Mucosa of gallbladder (tissue), 1 donor: ENCODE measurements at places on chromosomes 4 and X.

- no peak for DNase-seq
Observed at GRCh38 chr4:135515295-135515694, 1313.7 kb upstream of the PABPC4L start.

DNA sequence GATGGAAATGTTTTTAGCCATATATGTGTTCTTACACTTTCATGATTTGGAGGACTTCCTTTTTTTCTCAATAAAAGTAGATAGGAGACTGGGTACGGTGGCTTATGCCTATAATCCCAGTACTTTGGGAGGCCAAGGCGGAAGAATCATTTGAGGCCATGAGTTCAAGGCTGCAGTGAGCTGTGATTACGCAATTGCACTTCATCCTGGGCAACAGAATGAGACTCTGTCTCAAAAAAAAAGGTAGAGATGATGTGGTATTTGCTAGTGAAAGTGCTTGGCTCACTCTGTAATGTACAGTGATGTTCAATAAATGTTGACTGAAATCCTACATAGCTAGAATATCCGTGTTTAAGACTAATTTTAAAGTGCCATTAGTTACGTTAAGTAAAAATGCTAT is 27.4 kb downstream of the KLHL2 start:
- no peak for DNase-seq

GRCh38 chrX:109187473-109188168 is 294.3 kb downstream of the GUCY2F start:
- no peak for DNase-seq

GRCh38 chr4:6236816-6237390 is 32.7 kb upstream of the WFS1 start:
- DNase-seq, result no peak

DNA sequence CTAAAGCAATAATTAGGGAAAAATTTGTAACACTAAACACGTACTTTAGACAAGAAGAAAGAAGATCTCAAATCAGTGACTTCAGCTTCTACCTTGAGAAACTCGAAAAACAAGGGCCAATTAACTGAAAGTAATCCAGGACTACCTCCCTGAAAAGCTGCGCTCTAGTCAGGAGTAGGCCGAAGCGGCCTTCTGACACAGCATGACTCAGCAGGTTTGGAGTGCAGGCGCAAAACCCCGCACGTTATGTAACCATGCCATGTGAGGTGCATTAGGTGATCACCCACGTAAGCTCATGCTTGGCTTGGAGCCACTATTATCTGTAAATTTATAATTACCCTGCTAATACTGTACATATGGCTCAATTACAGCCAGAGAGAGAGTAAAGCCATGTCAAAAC is 52.8 kb upstream of the CCDC149 start:
- no peak for DNase-seq

GRCh38 chr4:25050370-25051078 is 19.8 kb upstream of the LGI2 start:
- DNase-seq, result no peak
